Fibroblast of villous mesenchyme (primary cell): ENCODE measurements at places on chromosomes 11 and 22.
A peak's percentile ranks its signal among the peaks of the same experiment; 100 is the strongest.

- no peak for DNase-seq
These were observed 201.4 kb downstream of the BLID start for GRCh38 chr11:121914508-121915059.

DNA sequence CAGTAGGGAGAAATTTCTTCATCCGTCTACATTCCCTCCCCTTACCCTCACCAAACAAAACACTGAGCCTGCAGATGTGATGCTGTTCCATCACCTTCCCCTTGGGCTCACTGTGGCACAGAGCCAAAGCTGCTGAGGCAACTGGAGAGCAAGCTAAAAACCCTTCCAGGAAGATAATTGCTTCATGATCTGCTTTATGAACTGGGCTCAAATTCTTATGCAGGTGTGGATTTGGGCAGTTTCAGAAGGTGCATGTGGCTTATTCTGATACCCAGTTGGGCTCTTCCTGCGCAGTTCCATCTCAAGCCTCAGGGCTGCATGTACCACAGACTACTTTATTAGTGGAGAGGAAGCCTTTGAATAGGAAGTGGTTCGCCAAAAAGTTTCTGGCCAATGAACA is 58.3 kb downstream of the AAMDC start:
- DNase-seq, result peak; percentile 41

GRCh38 chr11:128713595-128713994 is 19.7 kb downstream of the FLI1 start:
- no peak for DNase-seq

DNA sequence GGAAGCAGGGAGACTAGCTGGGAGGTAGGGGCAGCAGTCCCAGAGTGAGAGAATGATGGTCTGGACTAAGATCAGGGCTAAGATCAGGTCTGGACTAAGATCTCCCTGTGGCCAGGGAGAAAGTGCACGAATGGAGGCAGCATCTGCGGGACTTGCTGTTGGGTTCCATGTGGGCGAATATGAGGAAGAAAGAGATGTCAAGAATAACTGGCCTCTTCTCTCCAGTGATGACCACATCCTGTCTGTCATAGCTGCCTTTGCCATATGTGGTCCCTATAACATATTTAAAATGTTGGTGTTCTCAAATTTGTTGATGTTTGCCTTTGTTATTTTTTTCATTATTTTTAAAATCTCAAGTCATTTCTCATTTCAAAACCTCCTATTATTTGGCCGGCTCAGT is 27.4 kb upstream of the CXCR5 start:
- DNase-seq, result no peak

DNA sequence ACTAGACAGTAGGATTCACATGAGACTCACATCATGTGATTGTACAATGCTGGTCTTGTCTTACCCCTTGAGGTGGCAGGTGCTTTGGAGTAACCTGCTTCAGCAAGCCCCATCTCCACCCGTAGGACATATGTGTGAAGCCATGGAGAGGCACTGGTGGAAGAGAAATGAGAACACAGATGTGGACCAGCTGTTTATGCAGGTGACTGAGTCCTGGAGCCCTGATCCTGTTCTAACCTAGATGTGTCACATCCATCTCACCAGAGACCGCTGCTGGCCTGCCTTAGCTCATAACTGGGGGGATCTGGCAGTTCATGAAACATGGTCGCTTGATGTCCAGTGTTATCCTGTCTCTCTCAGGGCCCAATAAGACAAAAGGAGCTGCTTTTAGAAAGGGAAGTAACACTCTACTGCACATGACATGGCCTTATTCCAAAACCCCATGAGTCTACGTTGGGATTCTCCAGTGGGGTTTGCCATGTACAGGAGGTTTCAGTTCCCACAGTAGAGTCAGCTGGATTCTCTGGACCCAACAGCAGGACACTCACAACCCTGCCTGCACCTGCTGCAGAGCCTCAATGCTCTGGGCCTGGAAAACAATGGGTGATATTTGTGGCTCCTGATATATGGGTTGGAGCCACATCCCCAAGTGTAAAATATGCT is 62.0 kb downstream of the GGTLC2 start:
- no peak for DNase-seq

DNA sequence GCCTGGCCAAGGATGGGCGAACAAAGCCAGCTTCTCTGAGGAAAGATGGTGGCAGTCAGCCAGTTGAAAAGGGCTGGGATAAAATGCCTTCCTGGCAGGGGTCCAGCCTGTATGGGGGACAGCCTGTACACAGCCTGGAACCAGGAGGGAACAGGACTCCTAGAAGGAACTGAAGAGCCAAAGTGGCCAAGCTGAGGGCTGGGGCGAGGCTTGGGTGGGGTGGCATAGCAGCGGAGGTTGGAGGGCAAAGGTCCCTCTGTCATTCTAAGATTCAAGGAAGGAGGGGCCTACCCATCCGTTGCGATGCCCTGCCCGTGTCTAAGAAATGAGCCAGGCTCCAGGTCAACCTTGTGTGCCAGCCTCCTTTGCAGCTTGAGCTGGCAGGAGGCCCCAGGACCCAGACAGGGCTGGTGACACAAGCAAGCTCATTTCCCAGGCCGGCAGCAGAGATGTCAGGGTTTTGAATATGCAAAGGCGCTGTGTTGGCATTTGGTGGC is 22.6 kb downstream of the FADD start:
- no peak for DNase-seq

GRCh38 chr11:113104691-113105251 is 143.6 kb downstream of the NCAM1 start:
- DNase-seq, result no peak

DNA sequence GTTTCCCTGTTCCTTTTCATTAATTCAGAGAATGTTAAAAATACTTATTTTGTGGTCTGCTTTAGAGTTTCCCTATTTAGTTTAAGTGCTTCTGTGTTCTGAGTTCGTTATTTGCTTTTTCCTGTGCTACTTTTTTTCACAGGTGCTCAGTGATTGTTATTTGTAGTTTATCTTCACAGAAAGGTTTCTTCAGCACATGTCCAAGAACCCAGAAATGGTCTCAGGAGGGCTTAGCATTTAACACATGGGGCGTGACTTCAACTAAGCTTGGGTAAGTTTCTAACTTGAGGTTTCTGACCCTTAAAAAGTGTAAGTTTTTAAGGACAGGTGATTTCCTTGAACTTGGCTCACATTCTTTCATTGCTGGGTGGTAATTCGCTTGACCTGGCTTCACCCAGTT is 157.3 kb downstream of the AASDHPPT start:
- DNase-seq, result no peak

- no peak for DNase-seq
These were observed 273.2 kb downstream of the DCDC1 start for GRCh38 chr11:31096191-31096805.

GRCh38 chr11:43579171-43579918 is 101.2 kb upstream of the HSD17B12 start:
- peak; percentile 30 for DNase-seq
